ENCODE measurements at places on chromosomes 5 and 9.

GRCh38 chr5:39131210-39132127 lies 57.3 kb upstream of the RICTOR start:
- no peak for DNase-seq

GRCh38 chr9:115972362-115972761 lies 181.2 kb upstream of the PAPPA start:
- no peak for DNase-seq

- DNase-seq = no peak
Measured at GRCh38 chr9:20684875-20685696, 1.0 kb downstream of the FOCAD start.

GRCh38 chr5:68403301-68403700 lies 187.7 kb downstream of the PIK3R1 start:
- DNase-seq = no peak

GRCh38 chr5:45195026-45195425 lies 386.3 kb downstream of the MRPS30 start:
- DNase-seq = no peak

DNA sequence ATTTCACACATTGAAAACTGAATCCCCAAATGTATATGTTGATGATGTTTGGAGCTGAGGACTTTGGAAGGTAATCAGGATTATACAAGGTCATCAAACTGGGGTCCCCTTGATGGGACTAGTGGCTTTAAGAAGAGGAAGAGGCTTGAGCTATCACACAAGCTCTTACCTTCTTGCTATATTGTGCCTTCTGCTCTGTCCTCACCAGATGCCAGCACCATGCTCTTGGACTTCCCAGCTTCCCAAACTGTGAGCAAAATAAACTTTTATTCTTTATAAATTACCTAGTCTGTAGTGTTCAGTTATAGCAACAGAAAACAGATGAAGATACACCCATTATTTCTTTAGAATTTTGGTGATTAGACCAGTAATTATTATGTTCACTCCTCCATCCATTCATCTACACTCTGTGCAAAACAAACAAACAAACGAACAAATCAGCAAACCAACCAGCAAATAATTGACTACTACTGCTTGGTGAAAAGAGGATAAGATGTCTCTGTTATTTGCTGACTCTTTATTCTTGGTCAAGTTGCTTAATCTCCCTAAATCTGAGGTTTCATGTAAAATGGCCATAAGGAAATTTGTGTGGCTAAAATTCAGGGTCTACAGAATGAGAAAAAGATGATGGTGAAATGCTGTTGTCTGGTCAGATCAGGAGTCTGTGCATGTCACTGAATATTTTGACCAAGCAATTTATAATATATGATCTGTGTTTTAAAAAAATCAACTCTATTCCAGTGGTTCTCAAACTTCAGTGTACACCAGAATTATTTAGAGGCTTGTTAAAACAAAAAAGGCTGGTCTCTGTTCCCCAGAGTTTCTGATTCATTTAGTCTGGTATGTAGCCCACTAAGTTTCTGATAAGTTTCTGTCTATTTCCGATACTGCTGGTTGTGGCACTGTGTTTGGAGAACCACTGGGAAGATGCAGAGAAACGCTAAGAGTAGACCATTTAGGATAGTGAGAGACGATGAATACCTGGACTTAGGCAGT lies 854.1 kb downstream of the MAT2B start:
- no peak for DNase-seq

GRCh38 chr5:10676224-10676623 lies 84.8 kb downstream of the DAP start:
- DNase-seq = no peak

DNA sequence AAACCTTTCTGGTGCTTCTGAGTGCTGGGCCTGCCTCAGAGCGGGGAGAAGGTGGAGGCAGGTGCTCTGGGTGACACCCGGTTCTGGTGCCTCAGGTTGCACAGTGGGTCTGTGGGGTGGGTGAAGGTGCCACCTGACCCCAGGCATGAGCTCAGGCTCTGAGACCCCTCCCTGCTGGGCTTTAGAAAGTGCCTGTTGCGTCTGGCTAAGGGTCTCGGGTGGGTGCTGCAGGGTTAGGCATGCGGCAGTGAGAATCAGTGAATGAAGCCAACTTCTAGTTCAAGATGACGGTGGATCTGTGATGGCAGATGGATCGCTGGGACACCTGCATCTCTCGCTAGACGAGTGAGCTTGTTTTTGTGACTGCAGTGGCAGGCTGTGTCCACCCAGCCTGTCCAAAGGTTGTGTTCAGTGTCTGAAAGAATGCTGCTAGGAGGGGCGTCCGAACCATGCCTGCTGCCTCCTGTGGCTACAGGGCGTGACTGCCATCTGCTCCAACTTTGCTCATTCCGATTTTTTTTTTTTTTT lies 5.0 kb downstream of the SQSTM1 start:
- DNase-seq = no peak

DNA sequence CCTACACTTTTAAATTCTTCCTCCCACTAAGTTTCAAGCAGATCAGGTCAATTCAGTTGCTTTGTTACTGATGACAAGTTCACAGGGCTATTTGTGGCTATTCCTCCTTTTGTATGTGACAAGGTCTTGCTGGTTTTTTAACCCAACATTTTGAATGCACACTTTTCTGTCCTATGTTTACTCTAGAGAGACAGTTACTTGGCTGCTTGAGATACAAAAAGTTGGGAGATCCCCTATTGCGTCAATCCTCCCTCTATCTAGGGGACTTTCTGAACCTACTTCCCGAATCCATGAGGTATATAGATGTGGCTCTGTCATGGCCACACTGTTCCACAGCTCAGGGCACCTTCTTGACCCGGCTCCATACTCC lies 386.7 kb downstream of the NTRK2 start:
- DNase-seq = no peak

DNA sequence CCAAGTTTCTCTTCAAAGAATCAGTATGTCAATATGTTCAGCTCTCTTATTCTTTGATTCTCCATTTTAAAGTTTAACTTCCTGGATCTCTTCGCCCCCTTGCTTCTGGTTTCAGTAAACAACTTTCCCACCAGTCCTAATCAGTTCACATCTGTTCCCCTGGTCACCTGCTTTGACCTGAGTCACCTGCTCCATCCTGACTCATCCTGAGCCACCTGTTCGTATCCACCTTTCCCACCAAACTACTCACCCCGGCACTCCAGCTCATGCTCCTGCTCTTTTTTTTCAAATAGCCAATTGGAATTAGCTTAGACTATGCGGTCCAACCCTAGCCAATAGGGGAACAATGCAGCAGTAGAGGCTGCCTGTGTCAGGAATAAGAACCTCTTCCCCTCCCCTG lies 23.6 kb upstream of the CSF1R start:
- DNase-seq = no peak

DNA sequence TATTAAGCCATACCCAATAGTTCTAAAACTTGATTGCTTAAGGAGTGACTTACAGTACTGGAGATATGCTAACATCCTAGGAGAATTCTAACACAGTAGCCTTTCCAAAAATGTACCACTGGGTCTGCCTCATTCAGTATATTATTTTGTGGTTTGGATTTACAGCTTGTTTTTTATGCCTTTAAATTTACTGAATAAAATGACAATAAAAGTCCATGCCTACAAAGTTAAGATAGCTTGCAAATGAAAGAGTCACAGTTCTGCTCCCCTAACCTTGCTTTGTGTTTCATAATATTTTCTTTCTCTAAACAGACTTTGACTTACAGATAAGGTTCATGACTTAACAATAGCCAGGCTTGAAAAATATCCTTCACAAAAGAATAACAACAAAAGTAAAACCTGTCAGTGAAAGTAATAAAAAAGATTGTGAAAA lies 951.1 kb upstream of the NUDT12 start:
- no peak for DNase-seq

DNA sequence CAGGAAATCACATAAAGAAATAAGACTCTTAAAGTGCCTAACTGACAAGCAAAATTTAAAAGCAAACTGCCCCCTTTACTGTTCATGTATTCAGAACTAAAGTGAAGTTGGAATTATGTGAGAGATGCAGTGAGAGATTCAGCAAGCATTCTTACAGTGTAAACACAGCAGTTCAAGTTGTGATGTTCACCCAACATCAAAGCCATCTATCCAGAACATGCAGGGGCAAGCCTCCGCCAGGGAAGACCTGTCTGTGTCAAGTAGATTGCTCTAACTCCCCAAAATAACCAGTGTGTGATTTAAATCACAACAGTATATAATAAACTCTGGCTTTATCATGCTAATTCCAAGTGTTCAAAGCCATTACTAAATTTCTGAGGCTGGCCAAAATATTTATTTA lies 233.3 kb downstream of the BNC2 start:
- no peak for DNase-seq

- no peak for DNase-seq
Measured at GRCh38 chr9:133731876-133732638, 6.1 kb downstream of the SARDH start.

- DNase-seq = no peak
Measured at GRCh38 chr9:35792024-35792813, 828 bp downstream of the NPR2 start.

GRCh38 chr5:17803971-17804370 lies 169.7 kb downstream of the TAF11L14 start:
- no peak for DNase-seq

- DNase-seq = no peak
Measured at GRCh38 chr5:115098041-115098702, 71.5 kb downstream of the TRIM36 start.

DNA sequence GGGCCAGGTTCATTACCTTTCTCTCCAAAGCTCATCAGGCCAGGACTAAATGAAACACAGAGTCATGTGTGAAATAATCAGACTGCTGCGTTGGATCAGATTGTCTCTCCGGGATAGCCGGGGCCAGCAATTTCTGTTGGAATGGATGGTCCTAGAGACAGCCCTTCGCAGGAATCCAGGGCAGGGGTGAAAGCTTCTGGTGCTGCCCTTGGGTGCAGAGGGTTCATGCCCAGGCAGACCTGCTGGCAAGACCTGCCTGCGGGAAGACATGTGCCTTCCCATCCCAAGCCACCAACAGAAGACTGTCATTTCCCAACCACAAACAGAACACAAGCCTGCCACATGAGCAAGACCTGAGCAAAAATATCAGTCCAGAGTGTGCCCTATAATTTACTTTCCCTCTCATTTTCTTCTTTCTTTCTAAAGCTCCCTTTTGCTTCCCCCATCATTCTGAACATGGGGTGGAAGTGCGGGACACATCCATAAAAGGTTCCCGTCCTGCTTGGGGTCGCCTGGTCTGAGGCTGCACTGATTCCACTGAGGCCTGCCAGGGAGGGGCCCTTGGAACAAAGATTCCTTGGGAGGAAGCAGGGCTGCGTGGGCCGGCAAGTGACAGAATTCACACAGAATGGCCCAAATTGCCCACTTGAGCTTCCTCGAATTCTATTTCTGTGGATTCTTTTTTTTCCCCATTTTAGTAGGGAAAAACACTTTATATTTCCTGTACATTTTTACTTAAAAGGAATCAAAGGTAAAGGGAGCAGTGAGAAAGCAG lies 57.3 kb downstream of the UBE2QL1 start:
- DNase-seq = no peak

- DNase-seq = no peak
Measured at GRCh38 chr5:43036409-43036808, 3.7 kb downstream of the ANXA2R start.

DNA sequence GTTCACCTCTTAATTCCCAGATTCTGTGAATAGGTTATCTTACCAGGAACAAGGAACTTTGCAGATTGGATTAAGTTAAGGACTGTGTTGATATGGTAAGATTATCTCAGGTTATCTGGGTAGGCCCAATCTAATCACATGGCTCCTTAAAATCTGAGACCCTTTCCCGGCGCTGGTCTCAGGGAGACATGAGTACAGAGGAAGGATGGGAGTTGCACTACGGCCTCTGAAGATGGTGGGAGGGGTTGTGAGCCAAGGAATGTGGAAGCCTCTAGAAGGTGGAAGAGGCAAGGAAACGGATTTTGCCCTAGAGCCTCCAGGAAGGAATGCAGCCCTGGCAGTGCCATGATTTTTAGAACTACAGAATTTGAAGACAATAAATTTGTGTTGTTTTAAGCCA lies 95.1 kb downstream of the AK8 start:
- no peak for DNase-seq

DNA sequence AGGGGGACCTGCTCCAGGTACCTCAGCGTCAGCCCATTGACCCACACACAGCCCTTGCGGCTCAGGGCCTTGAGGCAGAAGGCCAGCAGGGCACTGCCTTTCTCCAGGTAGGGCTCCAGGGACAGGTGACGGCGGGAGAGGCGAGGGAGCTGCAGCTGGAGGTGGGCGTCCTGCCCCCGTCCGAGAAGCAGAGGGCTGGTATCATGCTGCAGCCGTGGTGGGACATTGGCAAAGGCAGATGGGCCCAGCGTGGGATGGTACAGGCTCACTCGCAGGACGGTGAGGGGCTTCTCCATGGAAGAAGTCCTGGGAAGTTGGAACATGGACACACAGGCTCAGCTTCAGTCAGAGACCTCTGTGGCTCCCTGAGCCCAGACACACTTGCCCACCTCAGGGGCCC lies 2.5 kb upstream of the DCANP1 start:
- DNase-seq = no peak

- no peak for DNase-seq
Measured at GRCh38 chr5:62522811-62523210, 55.8 kb upstream of the LRRC70 start.

DNA sequence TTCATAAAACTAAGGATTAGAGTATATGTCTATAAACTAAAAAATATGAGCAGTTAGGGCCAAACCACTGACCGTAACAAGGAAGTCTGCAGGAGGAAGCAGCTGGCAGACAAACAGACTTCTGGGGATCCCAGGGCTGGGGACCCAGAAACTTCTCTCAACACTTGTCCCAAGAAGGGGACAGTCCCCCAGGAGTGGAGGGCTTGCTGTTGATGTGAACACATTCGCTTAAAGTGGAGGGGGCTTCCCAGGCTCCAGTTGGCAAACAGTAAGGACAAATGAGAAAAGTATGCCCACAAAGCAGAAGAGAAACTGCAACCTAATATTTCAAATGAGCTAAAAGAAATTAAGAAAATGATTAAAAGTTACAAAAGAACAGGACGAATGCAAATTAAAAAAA lies 83.7 kb downstream of the PDE8B start:
- DNase-seq = no peak
